ENCODE measurements at places on chromosomes 12 and 14.

- no peak for DNase-seq
These were observed 128.3 kb upstream of the PRMT8 start for GRCh38 chr12:3362737-3363136.

- DNase-seq: no peak
These were observed 1053.3 kb downstream of the VRK1 start for GRCh38 chr14:97850466-97850865.

- DNase-seq: no peak
These were observed 21.5 kb upstream of the GNS start for GRCh38 chr12:64780531-64781279.

- no peak for DNase-seq
These were observed 255.3 kb downstream of the AEBP2 start for GRCh38 chr12:19694627-19695026.

DNA sequence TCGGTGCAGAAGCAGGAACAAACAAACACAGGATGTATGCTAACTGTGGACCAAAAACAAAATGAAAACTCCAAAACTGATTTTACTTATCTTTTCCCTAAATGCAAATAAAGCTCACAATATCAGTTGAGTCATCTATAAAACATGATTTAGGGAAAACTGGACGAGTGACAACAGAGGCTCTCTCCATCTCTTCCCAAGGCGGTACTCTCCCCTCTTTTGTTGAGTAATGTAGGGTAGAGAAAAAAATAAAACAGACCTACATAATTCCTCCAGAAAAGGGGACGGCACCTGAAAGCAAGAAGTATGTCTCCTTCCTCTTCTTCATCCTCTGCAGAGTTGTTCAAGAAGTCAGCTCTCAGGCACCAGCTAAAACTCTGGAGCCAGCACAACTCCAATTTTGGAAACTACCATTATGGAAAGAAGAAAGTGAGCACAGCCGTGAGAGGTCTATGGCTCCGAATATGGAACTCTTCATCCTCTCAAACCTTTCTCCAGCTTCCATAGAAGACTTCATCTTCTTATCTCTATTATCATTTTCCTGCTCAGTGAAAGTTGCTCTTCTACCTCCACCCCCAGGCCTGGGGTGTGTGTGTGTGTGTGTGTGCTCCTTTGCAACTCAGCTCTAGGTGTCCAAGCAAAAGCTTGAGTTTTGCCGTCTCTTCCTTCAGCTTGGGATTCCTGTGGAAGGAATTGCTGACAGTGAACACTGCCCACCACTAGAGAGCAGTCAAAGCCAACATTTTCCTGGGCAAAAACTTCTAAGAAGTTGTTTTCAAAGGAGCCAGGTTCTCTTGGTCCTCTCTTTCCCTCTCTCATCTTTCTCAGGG is 155.4 kb downstream of the DIO2 start:
- DNase-seq: no peak

- no peak for DNase-seq
These were observed 303 bp downstream of the GAPDH start for GRCh38 chr12:6534695-6534944.

GRCh38 chr12:101076921-101077320 is 133.1 kb downstream of the SLC5A8 start:
- no peak for DNase-seq

GRCh38 chr14:98345161-98345560 is 926.8 kb downstream of the BCL11B start:
- DNase-seq: no peak

GRCh38 chr12:117583677-117584225 is 222.3 kb upstream of the NOS1 start:
- DNase-seq: no peak

- DNase-seq: no peak
These were observed 52.1 kb downstream of the DRAM1 start for GRCh38 chr12:101929365-101930041.

GRCh38 chr14:29853272-29853671 is 74.4 kb downstream of the PRKD1 start:
- DNase-seq: no peak

- no peak for DNase-seq
These were observed 31.5 kb downstream of the HSP90AA1 start for GRCh38 chr14:102055181-102055901.

- no peak for DNase-seq
These were observed 171.2 kb downstream of the MYRFL start for GRCh38 chr12:69996241-69996640.

- no peak for DNase-seq
These were observed 116.7 kb downstream of the CACNA1C start for GRCh38 chr12:2169489-2169888.

DNA sequence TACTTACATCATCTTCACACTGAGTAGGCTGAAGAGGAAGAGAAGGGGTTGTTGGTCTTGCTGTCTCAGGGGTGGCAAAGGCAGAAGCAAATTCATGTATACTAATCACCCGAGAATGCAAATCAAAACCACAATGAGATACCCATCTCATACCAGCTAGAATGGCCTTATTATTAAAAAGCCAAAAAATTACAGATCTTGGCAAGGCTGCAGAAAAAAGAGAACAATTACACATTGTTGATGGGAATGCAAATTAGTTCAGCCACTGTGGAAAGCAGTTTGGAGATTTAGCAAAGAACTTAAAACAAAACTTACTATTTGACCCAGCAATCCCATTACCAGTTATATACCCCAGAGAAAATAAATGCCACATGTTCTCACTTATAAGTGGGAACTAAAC is 154.9 kb downstream of the SEC23A start:
- DNase-seq: no peak

DNA sequence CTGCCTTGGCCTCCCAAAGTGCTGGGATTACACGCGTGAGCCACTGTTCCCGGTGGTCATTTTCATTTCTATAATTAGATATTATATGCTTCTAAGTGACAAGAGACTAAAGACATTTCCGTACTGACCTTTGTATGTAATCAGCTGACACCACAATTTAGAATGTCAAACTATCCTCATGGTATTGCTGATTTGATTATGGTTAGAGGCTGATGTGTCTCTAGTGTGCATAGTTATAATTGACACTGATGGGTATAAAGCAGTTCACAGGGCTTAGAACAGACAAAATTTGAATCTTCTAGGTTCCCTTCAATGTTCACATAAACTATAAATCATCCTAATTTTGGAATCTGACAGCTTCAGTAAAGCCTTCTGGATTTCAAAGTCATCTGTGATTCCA is 192.7 kb downstream of the PTPRO start:
- DNase-seq: no peak

- no peak for DNase-seq
These were observed 67.4 kb upstream of the FBRSL1 start for GRCh38 chr12:132422381-132423043.

GRCh38 chr14:73752297-73752992 is 38.3 kb upstream of the PNMA1 start:
- DNase-seq: no peak
